ENCODE measurements at places on chromosomes 5 and 9.

GRCh38 chr9:125961072-125961471, 213.9 kb downstream of the PBX3 start:
- no peak for DNase-seq

GRCh38 chr5:153655201-153655510, 164.7 kb downstream of the GRIA1 start:
- no peak for DNase-seq

DNA sequence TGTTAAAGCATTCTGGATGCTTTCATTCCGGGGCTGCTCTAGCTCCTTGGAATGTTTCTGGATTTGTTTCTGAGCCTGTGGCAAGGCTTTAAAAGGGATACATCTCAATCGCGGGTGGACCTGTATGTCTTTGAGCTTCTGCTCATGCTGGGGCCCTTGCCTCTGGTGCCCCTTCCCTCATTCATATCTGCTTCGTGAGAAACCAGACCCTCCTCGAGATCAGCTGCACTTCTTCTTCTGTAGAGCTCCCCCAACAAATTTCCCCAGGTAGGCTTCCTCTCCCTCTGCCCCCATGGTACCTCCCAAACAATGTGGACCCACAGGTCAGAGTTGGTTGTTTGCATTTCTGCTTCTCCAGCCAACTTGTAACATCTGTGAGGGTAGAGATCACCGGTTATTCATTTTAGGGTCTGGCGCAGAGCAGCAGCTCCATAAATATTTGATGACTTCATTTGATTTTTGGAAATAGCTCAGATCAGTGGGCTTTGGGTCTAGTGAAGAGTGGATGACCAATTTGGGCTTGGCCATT, 6.6 kb downstream of the ZNF618 start:
- DNase-seq: no peak

DNA sequence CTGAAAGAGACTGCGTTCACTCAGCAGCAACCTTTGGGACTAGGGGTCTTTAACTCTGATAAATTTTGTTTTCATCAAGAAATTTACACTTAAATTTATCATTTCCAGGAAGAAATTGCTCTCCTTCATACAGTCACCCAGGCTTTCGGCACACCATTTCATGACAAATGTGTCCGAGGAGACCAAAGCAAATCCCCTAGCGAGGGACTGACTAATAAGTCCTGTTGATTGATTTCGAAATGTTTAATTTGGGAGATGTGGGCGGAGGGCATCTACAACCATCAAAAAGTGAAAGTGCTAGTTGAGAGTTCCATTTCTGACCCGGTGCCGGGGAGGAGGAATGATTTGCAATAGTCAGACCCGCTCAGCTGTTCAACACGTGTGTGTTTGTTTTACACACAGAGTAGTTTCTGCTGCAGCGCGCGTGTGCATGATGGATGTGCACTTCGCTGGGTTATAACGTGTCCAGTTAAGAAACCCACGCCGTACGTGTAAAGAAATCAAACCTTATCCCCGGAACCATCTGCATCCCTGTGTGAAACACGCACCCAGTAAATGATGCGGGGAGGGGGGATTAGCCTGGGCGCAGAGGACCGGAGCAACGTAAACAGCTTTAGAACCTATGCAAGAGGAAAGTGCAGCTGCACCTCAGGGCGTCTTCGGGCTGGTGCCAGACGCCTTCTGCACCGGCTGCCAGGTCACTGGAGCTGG, 845 bp upstream of the NR4A3 start:
- peak; percentile 11 for DNase-seq

GRCh38 chr9:86854898-86855523, 92.3 kb downstream of the GAS1 start:
- peak; percentile 62 for DNase-seq

DNA sequence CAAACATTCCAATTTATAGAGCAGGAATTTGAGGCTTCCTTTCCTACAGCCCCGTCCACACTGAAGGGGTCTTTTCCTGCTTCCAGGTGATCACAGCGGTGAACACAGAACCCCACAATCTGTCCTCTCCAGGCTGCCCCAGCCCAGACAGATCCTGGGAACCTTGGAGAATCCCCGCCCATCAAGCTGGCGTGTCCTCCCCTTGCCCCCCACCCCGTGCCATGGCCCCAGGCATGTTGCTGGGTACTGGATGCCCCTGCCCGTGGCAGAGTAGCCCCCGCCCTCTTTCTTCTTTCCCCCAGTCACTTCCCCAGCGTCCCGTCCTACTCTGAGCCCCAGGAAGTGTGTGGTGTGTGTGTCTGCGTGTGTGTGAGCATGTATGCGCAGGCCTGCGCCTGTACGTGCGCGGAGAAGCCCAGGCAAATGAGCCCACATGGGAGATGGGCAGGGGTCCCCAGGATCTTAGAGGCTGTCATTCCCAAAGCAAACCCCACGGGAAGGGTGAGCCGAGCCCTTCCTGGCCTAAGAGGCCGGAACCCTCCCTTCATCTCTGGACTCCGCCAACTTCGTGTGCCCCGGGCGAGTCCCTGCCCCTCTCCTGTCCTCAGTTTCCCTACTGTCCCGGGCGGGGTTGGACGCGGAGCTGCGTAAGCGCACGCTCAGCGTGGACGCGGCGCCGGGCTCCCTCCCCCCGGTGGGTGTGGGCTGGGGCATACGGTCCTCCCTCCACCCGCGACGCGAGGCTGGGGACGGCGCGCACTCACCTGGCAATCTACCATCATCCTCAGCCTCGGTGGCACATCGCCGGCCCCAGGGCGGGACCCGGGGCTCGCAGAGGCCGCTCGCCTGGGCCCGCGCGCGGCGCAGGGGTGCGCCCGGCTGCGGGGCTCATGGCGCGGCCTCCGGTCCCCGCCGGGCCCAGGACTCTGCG, 15.2 kb downstream of the GBGT1 start:
- DNase-seq: no peak

DNA sequence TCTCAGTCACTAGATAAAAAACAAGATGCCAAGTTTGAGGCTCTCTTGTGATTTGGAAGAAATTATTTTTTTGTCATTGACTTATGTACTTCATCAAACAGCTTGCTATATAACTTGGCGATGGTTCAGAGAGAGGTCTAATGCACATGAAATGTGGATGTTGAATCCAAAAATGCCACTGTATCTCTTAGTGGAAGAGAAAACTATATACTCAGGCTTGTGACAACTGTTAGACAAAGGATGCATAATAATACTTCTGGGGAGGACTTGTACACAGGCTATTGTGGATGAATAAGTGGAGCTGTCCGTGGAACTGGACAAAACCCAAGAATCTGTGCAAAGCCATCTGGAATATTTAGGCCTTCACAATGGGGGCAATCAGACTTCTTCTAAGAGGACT, 162.9 kb upstream of the NMUR2 start:
- DNase-seq: no peak
